ENCODE measurements at places on chromosomes 6 and 20. TPM values are rescaled to one million over a fixed set of nuclear protein-coding genes. Genes with fewer than 3 reads are reported as not detected.
A peak's percentile ranks its signal among the peaks of the same experiment; 100 is the strongest.

DNA sequence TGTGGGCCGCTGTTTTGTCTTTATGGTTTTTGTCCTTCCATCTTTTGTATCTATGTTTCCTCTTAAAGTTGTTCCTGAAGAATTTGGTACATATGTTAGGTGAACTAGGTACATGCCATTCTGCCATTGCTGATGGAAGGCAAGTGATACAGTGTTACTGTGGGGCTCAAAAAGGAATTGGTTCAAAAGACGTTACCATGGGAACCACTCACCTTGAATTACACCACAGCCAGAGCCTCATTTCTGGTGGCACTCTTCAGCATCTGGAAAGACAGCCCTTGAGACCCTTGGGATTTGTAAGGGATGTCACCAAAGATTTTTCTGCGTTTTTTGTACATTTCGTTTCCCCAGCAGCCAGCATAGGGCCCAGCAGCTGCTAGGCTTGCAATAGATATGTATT, 31.9 kb downstream of the TMEM181 start:
- no peak overlapping the region for H3K27ac ChIP-seq
- no peaks in the 10 kb centered on the region for H3K27me3 ChIP-seq
- peaks cover 61% of the 10 kb centered on the region for H3K36me3 ChIP-seq
- no peak overlapping the region for H3K4me3 ChIP-seq

DNA sequence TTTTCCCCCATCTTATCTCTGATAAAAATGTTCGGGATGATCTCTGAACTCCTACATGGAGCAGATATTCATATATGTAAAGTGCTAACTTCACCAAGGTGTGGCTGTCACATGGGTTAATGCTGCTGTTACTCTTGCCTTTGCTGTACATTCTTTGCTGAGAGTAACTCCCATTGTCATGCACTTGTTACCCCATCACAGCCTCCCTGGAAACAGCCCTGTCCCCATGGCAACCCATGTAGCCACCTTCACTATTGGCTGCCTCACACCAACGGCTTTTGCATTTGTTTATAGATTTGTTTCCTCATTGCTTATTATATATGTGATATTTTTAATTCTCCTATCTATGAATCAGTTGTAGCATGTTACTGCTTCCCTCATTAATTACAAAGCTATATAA, 17.3 kb upstream of the IBTK start:
- no peak for DNase-seq
- no peak overlapping the region for H3K27ac ChIP-seq
- H3K4me3 ChIP-seq: no peak overlapping the region
- peaks cover 5% of the 10 kb centered on the region for H3K4me1 ChIP-seq
- H3K27me3 ChIP-seq: peaks cover 53% of the 10 kb centered on the region

DNA sequence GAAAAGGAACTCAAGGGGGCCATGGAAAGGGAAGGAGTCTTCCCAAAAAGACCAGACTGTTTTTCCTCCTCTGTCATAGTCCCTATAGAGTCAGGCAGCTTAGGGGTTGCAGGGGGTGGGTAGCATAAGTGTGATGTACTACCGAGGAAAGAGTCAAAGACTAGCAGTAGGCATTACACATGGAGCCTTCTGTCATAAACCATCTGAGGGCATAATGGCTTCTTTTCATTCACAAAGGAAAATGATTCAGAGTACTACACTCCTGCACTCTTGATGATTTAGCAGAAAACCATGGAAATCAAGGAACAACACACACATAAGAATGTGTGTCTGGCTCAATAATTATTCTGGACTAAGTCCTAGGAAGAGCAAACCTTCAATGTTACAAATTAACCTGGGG, 14.9 kb downstream of the PLN start:
- H3K36me3 ChIP-seq: peaks cover 4% of the 10 kb centered on the region
- no peaks in the 10 kb centered on the region for H3K27me3 ChIP-seq
- H3K27ac ChIP-seq: no peak overlapping the region

DNA sequence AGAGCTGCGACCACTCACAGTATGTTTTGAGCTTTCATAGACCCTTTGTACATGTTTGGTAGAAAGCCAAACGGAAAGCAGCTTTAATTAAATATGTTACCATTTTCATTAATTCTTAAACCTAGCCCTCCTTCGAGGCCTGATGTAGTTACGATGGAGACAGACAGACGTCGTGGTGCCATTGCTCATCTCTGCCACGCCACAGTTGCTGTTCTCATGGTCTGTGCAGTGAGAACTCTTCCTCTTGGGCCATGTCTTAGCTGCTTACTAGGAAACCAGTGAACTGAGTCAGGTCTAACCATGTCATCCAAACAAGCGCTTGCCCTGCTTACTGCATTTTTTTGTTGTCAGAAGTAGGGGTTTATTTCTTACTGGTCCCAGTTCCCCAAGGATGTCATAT, 62.8 kb downstream of the SNX9 start:
- no peak overlapping the region for H3K27ac ChIP-seq
- peaks cover 57% of the 10 kb centered on the region for H3K36me3 ChIP-seq
- no peak overlapping the region for H3K4me3 ChIP-seq
- H3K4me1 ChIP-seq: peaks cover 7% of the 10 kb centered on the region

GRCh38 chr6:73752943-73753342, 56.9 kb downstream of the CD109 start:
- H3K27ac ChIP-seq: no peak overlapping the region
- H3K4me3 ChIP-seq: no peak overlapping the region
- H3K4me1 ChIP-seq: no peaks in the 10 kb centered on the region
- no peak for DNase-seq
- H3K36me3 ChIP-seq: no peaks in the 10 kb centered on the region

DNA sequence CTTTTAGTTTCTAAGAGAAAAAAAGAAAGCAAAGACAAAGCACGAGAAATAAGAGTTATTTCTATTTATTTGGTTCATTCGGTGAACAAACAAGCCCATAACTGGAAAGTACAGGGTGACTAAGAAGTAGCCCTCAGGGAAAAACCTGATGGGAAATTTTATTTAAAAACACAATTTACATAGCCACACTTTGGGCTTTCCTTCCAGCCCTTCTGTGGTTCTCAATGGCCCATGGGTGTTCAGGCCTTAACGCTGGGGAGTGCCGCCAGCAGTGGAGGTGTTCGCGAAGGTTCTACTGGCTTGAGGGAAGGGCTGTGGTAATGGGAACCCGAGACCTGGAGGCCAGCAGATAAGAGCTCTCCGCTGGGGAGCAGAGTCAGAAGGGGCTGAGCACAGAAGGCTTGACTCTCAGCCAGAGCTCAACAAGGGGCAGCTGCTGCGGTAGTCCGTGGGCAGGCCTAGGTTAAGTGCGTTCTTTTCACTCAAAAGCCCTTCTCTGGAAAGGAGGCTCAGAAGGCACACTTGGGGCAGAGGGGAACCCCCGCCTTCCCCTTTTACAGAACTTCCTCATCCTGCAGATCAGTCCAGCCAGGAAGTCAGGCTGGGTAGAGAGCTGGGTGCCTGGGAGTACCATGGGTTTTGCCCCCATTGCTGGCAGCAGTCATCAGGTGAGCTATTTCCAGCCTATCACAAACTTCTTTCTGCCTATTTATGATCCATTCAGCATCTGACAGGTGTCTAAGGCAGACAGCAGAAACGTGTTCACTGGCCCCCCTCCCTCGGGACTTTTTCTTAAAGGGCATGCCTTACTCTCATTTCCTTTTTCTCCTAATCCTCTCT, 8.8 kb upstream of the CD83 start:
- peaks cover 40% of the 10 kb centered on the region for H3K27me3 ChIP-seq
- no peaks in the 10 kb centered on the region for H3K36me3 ChIP-seq

DNA sequence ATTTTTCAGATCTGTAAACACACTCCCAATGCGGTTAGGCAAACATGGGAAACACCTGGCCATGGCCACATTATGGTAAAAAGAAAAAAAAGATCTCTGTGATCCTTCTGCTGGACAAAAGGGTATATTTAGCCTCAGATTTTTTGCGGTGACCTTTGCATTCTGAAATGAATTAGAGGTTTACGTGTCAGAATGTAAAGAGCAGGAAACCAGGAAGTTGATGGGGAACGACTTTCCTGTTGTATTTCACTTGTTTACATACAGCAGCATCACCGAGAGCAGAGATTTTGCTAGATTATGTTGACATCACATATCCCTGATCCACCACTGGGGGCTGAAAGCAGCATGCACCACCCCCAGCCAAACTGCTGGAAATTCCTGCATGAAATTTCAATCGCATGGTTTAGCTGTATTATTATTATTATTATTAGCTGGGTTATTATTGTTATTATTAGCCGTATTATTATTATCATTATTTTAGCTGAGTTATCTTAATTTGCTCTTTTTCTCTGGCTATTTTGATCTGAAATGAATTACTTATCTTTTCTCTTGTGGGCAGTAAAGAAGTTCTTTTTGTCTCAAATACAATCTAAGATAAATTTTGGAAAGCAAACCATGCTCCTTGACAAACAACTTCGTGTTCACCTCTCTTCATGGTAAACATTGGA, 189.4 kb downstream of the ZFP64 start:
- H3K4me1 ChIP-seq: peaks cover 29% of the 10 kb centered on the region
- no peaks in the 10 kb centered on the region for H3K27me3 ChIP-seq
- no peak for DNase-seq
- no peak overlapping the region for H3K27ac ChIP-seq
- peaks cover 1% of the 10 kb centered on the region for H3K36me3 ChIP-seq
- no peak overlapping the region for H3K4me3 ChIP-seq

DNA sequence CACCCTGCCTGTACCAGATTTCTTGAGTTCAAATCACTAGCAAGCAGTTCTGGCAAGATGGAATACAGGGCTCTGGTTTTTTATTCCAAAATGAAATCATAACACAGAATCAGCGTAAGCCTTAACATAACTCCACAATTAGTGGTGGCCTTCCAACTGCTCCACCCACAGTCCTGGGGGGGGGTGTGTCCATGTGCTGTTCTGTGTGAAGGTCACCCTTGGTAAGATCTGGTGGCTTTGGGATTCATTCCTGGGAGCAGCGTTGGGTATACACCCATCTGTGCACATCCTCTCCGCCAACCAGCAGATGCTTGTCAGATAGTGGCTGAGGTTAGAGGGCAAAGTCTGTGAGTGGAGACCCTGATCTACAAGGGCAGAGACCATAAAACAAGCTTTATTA, 49.9 kb upstream of the CD83 start:
- peaks cover 14% of the 10 kb centered on the region for H3K4me1 ChIP-seq
- H3K27ac ChIP-seq: peak overlapping the region; percentile 43
- no peak overlapping the region for H3K4me3 ChIP-seq
- H3K27me3 ChIP-seq: no peaks in the 10 kb centered on the region
- H3K36me3 ChIP-seq: no peaks in the 10 kb centered on the region

DNA sequence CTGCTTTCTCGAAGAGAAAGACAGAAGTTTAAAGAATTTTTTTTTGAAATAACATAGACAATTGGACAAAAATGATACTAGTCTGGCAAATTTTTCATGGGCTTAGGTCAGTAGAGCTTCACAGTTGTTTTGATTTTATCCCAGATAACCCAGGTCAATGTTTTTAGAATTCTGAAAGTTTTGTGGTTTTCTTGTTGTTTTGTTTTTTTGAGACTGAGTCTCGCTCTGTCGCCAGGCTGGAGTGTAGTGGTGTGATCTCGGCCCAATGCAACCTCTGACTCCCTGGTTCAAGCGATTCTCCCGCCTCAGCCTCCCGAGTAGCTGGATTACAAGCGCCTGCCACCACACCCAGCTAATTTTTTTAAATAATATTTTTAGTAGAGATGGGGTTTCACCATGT, 22.8 kb downstream of the KIF13A start:
- H3K4me3 ChIP-seq: no peak overlapping the region
- no peaks in the 10 kb centered on the region for H3K36me3 ChIP-seq
- H3K4me1 ChIP-seq: peaks cover 83% of the 10 kb centered on the region
- H3K27me3 ChIP-seq: no peaks in the 10 kb centered on the region
- no peak for DNase-seq
- peak overlapping the region; percentile 88 for H3K27ac ChIP-seq

DNA sequence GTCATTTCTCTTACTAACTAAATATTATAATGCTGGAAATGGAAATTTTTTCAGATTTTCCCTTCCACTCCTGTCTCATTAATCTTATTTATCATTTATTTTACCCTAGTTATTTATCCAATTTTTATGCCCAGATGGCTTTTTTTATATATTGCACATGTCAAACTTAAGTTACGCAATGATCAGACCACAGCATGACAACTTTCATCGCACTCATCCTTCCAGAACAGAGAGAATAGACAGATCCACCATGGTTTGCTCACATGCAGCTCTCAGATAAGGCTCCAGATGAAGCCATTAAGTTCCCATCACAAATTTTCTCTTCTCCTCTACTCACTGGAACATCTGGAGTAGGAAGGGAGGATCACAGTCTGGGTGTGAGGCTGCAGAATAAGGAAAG, 48.7 kb downstream of the MAP7 start:
- H3K27me3 ChIP-seq: peaks cover 8% of the 10 kb centered on the region
- H3K4me1 ChIP-seq: no peaks in the 10 kb centered on the region
- H3K27ac ChIP-seq: no peak overlapping the region
- H3K36me3 ChIP-seq: no peaks in the 10 kb centered on the region
- H3K4me3 ChIP-seq: no peak overlapping the region

DNA sequence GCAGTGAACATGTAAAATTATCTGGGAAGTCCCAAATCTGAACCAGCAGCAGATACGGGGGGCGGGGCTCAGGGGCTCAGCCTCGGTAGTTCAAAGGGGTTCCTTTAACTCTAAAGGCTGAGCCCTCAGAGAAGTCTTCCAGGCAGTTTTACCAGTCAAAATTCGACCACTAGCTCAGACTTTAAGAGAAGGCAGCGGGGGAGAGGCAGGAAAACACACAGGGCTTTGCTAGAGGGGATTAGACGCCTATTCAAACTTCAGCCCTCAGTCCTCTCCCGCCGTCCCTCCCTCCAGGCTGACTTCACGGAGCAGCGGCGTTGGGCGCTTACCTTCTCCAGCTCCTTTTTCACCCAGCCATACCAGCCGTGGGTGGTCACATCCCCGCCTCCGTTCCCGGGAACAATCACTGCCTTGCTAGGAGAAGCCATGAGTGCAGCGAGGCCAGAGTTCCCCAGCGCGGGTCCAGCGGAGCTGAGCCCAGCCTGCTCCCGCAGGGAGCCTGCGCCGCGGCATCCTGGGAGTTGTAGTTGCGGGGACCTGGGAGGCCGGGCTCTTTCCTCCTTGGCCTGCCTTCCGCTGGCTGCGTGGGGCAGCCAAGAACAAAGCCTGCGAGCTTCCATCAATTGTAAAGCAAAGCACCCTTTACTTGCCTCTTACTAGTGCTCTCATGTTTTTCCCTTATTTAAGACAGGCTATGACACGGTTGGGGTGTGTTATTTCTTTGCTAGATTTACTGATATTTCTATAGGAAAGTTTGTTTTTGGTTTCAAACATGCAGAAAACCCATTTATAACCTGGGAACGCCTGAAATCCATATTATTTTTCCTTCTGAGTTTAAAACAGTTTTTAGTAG, at the start of gene RBBP9:
TSS of gene RBBP9 (minus strand) at position 486 of the 853 bp plus-strand sequence. CDS start at position 428, 58 bp downstream.
- peaks cover 12% of the 10 kb centered on the region for H3K4me1 ChIP-seq
- DNase-seq: peak; percentile 92
- H3K27me3 ChIP-seq: no peaks in the 10 kb centered on the region
- H3K27ac ChIP-seq: peak within 1 kb of the TSS; percentile 74

HCRTR2 gene
- not detected for total RNA-seq

RWDD2A gene
- 8.2 TPM for total RNA-seq

PRR18 gene
- total RNA-seq: not detected

CALHM4 gene
- not detected for total RNA-seq

EIF6 gene
- 136 TPM for total RNA-seq

FGD2 gene
- total RNA-seq: not detected

GTSF1L gene
- not detected for total RNA-seq

TFB1M gene
- total RNA-seq: 14.1 TPM

Data from osteocyte (in vitro differentiated cells).